ENCODE measurements at places on chromosomes 7 and 10.
A peak's percentile ranks its signal among the peaks of the same experiment; 100 is the strongest.

DNA sequence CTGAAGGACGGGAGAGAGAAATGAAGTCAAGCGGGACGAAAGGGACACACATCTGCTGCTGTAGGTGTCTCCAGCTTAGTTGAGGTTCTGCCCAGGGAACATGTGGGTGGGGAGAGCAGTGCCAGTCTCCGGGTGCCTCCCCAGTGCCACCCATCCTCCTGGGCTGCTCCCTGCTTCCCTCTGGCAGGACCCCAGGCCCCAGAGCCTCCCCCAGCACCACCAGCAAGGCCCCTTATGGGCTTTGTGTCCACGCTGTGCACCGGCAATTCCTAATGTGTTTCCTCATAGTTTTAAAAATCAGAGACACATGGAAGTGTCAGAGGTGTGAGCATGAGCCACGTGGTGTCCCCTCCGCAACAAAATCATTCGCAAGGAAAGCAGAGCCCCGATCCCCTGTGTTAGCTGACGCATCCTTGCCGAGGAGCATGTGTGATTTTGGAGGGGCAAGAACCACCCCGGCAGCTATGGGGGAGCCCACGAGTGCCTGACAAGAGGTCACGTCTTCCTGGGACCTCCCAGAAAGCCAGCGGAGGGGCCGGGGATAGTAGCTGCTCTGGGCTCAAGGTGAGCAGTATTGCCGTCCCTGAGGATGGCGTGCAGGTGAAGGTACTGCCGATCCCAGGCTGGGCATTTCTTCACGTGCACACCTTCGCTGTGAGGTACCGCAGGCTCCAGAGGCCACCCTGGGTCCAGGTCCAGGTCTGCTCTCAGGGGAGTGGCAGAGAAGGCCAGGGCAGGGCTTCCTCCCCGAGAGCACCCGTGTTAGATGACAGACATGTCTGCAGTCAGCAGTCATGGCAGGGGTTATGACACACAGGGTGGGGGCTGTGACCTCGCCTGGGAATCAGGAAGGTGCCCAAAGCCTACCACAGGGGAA is 448.2 kb upstream of the FOXK1 start:
- DNase-seq: no peak

DNA sequence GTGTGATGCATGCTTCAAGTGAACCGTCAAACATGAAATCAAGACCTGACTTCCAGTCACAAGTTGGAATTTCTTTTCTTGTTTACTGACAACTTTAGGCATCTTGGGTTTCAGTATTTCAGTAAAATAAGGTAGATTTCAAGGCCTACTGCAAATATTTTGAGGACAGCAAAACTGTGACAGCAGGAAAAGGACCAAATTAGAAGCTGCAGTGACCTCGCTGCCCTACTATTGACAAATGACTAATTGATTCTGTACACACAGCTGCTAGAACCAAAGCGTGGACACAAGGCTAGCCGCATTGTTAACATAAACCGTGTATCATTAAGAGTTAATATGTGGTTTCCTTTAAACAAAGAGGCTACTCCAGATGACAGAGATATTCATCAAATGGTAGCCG is 105.7 kb upstream of the SEC61G start:
- peak; percentile 47 for DNase-seq

GRCh38 chr7:126727930-126728391 is 524.8 kb downstream of the GRM8 start:
- no peak for DNase-seq

GRCh38 chr10:77416311-77417135 is 221.1 kb downstream of the KCNMA1 start:
- no peak for DNase-seq

- DNase-seq: no peak
Measured at GRCh38 chr7:138864667-138865066, 66.7 kb upstream of the ATP6V0A4 start.

DNA sequence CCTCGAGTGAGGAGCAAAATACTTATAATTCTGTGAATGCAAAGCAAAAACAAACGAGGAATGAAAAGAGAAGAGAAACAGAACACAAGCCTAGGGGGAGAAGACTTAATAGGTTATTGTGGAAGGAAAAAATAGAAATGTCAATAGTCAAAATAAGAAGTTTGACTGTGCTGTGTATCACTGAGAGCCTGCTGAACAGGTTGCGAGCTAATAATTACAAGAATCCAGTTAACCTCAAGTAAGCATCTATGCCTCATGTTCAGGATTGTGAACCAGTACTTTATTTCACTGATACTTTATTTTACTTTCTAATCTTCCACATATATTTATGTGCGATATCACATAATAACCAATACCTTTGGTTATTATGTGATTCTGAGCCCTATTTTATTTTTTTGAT is 316.7 kb downstream of the OTUD1 start:
- DNase-seq: no peak

- no peak for DNase-seq
Measured at GRCh38 chr10:111996103-111996502, 187.5 kb downstream of the GPAM start.

GRCh38 chr7:35875292-35875691 is 74.4 kb downstream of the SEPTIN7 start:
- no peak for DNase-seq

DNA sequence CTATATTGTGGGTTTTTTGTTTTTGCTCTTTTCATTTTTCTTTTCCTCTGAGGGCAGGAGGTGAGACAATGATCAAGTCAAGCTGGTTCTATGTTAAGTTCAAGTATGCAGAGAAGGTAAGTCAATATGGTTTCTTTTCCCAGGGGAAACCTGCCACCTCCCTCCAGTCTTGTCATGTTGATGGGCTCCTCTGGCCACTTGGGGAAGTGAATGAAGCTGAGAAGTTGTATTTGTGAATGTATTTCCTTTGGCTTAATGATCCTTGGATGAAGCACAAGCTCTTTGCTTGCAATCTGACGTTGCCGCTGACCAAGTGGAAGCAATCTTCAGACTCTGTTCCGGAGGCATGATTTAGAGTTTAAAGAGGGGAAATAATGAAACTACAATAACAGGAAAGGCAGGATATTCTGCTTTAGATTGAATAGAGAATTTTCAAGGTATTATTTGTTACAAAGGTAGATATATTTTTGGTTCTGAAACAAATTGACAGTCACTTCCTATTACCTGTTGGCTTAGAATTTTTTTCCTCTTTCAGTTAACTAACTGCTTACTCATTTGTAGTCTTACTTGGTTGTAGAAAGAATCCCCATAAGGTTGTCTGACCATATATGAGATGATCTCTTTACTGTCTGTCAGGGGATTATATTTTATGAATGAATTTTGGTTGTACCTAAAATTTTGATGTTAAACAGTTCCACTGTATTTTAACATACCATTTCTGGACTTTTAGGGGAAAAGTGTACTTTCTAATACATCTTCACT is 369.6 kb downstream of the AUTS2 start:
- DNase-seq: no peak

DNA sequence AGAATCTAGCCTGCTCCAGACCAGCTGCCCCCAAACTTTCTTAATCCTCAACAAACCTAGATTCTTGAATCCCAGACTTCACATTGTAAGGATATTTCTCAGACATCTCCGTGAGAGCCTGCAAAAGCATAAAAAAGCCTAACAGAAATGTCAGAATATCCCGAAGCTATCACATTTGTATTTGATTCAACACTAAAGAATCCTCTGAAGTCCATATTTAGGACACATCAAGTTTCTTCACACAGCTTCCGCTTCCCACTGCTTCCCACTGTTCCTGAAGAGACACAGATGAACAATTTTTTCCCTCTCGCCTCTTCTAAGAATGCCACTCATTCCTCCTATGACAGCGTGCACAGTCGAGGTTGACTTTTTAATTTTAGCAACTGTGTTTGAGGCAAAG is 396.2 kb upstream of the IGFBP3 start:
- DNase-seq: no peak
